ENCODE measurements at places on chromosomes 11 and 22. TPM values are rescaled to one million over a fixed set of nuclear protein-coding genes. Genes with fewer than 3 reads are reported as not detected.

DNA sequence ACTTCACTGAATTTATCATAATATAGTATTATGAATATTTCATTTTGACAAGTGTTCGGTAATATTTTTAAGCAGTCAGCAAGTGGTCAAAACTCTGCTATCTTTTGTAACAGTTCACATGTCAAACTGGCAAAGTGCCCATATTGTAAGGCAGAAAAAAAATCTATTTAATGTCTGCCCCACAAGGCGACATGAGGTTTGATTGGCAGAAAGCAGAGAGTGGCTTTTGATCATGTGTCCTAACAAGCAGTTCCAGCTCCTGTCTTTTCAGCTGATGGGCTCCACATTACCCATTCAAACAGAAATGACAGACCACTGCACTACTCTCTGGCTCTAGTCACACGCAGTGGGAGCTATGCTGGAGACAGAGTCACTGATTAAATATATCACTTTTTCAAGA, 59.0 kb downstream of the SOX6 start:
- no peak for DNase-seq

DNA sequence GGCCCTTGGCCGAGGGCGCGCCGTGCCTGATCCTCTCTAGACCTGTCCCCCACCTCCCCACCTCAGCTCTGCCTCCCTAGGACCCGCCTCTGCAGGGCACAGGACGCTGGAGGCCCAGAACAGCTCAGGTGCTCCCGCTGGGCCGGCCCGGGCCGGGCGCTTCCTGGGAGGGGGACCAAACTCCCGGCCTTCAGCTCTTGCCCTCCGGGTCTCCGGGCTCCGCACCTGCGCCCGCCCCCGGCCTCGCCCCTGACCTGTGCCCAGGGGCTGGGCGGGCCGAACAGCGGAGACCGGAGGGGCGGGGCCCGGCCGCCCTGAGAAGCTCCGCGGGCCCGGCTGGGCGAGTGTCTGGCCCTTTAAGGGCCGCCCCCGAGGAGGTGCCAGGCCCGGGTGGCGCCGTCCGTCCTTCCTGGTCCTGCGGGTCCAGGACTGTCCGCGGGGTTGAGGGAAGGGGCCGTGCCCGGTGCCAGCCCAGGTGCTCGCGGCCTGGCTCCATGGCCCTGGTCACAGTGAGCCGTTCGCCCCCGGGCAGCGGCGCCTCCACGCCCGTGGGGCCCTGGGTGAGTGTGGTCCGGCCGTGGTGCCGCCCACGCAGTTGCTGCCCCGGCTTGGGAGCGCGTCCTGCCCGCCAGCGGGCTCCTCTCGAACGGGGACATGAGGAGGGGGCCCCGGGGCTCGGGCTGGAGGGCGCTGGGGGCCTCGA, at the start of gene SSH3:
TSS of gene SSH3 (plus strand) at position 399 of the 703 bp plus-strand sequence. CDS start at position 495, 96 bp downstream.
- no peak for DNase-seq

- DNase-seq, result no peak
These were observed 17.0 kb downstream of the HTR3A start for GRCh38 chr11:113991718-113992458.

GRCh38 chr11:69635195-69635594, 5.8 kb upstream of the CCND1 start:
- DNase-seq, result no peak

DNA sequence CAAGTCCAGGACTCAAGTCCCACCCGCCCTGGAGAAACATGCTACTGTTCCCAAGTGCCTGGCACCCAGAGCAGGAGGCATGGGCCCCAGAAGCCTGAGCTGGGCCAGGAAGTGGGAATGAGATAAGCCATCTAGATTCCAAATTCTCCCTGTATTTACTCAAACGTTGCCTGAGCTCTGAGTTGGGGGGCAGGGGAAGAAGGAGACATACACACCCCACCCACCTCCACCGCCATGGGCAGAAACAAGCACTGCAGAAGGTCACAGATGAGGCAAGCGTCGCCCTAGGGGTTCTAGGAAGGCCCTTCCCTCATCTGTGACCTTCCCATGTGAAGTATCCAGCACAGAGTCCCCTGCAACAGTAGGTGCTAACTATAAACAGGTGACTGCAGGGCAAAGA, 54.0 kb downstream of the PLEKHA7 start:
- no peak for DNase-seq

DNA sequence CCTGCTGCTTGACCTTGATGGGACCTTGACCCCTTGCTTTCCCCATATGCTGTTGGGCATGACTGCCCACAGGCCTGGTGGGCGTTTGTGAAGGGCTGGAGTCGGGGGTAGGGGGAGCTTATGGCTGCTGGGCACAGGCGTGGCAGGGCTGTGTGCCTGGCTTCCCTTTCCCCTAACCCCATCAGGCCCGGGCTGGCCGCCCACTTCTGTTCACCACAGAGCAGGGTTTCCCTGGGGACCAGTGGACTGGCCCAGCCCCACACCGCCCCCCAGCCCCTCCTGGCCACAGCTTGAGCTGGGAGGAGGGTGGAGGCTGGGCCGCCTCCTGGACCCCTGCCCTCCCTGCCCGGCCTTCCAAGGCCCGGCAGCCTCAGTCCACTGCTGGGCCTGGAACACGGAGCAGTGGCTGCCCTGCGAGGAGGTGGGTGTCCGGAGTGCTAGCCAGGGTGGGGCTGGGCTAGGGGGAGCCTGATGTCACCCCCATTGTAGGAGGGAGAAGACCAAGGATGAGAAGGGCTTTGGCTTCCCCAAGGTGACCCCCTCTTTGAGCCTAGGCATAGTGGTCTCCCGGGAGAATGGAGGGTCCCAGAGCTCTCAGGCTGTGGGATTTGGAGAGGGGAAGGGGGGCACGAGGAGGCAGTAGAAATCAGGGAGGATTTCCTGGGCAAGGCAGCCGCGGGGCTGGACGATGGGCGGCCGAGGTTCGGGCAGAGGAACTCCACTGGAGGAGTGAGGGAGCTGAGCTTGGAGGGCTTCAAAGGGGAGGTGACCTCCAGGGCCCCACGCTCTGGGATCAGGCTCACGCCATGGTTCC, at the start of gene AIFM3:
TSS of gene AIFM3 (plus strand) at position 373 of the 814 bp plus-strand sequence. CDS start 690 bp downstream, outside the sequence.
- DNase-seq, result no peak

DNA sequence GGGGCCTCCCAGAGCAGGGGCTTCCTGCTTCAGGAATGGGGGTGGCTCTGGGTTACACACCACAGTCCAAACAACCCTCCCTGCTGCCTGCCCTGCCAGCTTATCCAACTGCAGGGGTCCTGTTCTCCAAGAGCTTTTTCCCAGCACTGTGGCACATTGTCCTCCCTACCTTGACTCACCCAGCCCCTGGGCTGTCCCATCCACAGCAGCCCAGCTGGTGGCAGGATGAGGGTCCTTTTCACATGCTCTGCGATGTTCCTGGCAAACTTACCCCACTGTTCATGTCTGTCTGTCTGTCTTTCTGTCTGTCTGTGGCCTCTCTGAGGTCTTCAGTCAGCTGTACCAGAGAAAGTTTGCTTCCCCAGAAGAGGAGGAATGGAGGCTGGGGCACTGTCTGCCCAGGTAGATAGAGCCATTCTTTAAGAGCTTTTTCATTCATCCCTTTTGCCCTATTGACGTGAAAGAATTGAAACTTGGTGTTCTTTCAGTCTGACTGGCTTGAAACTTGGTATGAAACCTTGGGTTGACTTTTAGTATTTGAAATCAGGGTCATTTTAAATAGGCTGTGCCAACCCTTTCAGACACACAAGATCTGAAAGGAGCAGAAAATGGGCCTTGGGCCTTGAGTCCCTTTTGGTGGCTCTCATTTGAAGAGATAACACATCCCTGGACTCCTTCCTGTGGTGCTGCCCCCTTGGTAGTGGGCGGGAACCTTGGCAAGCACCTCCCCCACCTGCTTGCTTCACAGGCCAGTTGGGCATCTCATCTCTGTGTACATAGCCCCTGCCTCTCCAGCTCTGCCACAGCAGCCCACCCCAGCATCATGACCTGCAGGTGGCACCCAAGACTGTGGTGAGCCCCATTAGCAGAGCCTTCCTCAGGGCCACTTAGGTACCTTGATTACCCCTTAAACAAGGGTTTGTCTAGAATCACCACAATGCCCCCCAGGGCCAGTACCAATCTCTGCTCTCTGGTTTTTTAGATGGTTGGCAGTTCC, 74.6 kb upstream of the SUSD2 start:
- no peak for DNase-seq

GRCh38 chr11:119935349-119935925, 202.5 kb downstream of the TRIM29 start:
- no peak for DNase-seq

- DNase-seq, result no peak
These were observed 48.4 kb upstream of the MPEG1 start for GRCh38 chr11:59261150-59261549.

Gene KCTD14
- polyA plus RNA-seq, result 3.1 TPM

Gene RBMXL2
- polyA plus RNA-seq, result not detected

Gene CECR2
- not detected for polyA plus RNA-seq

Measured in AG04450 (cell line).